Activated CD8-positive, alpha-beta memory T cell treated with anti-CD3 and anti-CD28 coated beads, Interleukin-2, amount 50 U/mL, for 48 hours (primary cell): ENCODE measurements at places on chromosomes 1 and 21.
A peak's percentile ranks its signal among the peaks of the same experiment; 100 is the strongest.

GRCh38 chr1:7292036-7292681 lies 478.9 kb upstream of the VAMP3 start:
- no peak for DNase-seq

GRCh38 chr1:237911911-237912310 lies 21.2 kb upstream of the ZP4 start:
- DNase-seq, result no peak

- DNase-seq, result no peak
Measured at GRCh38 chr1:41731516-41732030, 187.1 kb downstream of the HIVEP3 start.

DNA sequence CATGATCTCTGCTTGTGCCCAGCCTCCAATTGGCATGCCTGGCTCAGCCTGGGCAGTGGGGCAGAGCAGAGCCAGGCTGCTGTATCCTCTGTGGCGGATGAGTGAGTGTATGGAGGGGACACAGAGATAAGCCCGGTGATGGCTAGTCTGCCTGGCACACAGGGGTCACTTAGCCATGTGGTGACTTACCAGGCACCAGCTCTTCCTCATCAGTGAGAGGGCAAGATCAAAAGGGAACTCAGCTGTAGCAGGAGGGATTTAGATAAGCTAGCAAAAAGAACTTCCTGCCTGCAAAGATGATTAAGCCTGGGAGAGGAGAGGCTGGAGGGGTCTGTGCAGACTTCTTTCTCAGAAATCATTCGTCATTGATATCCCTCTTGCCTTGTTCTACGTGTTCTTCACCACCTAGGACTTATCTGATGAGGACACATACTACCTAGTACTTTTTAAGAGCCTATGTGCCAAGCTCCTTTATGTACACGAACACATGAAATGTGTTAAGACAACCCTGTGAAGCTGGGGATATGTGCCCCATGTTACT lies 7.9 kb downstream of the KIF21B start:
- no peak for DNase-seq

DNA sequence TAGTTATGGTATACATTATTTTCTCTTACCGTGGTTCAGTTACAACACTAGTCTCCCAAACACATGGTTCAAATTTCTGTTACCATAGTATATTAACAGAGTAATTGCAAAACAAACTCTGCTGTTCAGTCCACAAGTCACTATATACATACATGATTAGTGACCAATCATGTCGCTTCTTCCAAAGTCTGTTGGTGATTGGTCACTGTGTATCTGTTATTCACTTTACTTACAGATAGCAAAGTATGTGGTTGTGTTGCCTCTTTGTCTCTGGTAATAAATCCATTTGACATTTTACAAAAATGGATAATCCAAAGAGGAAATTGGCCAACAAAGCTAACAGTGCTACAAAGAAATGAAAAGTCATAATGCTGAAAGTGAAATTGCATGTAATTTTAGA lies 107.2 kb downstream of the RABGAP1L start:
- no peak for DNase-seq

GRCh38 chr1:67355745-67356424 lies 48.2 kb downstream of the IL12RB2 start:
- no peak for DNase-seq

DNA sequence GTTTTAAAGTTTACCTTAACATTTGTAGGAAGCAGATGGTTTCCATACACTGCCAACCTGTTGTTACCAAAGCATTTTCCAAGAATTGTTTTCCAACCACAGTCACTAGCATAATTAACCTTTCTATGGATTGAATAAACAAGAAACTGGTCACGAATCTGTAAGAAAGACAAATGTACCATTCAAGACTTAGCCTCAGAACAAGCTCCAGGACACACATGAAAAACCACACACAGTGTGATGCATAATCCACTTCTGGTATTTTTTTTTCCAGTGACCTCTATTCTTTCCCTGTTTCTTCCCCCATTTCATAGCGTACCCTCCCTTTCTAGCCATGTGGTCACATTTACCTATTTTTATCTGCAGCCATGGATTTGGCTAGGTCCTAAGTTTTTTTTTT lies 29.6 kb upstream of the C1orf87 start:
- no peak for DNase-seq

- no peak for DNase-seq
Measured at GRCh38 chr1:229221106-229222019, 49.5 kb upstream of the RAB4A start.

DNA sequence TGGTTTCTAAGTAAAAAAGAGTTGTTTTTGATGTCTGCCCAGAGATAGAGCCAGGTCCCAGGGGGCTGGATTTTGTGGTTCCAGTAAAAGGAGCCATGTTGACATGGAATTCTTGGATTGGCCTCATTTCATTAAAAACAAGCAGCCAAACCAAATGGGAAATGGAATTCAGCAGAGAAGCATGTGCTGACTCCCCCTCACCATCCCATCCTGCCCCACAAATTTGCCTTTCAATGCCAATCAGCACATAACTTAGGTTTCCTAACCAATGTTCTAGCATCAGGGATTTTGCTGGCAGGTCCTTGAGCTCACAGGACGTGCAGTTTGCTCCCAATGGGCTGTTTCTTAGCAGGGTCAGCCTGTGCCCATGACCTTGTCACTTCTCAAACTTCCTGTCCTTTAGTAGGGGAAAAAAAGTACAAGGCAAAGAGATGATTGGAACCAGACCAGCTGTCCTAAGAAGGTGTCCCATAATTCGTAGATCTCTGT lies 101.5 kb upstream of the GADD45A start:
- DNase-seq, result no peak

GRCh38 chr21:42159560-42160110 lies 59.3 kb upstream of the ABCG1 start:
- peak; percentile 50 for DNase-seq

- no peak for DNase-seq
Measured at GRCh38 chr1:65235867-65236805, 73.2 kb upstream of the DNAJC6 start.

DNA sequence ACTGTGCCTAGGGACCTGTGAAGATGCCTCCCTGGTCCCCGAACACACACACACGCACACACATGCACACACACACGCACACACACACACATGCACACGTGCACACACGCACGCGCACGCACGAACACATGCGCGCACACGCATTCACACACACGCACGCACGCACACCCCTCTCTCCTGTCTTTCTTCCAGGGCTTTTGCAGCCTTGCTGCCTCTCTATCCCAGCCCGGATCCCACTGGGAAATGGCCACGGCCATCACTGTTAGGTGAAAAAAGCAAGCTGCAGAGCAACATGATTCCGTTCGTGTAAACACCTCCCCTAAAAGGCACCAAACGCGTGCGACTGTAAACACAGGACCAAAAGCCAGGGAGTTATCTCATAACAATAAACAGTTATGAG lies 39.7 kb downstream of the NKAIN1 start:
- DNase-seq, result no peak

DNA sequence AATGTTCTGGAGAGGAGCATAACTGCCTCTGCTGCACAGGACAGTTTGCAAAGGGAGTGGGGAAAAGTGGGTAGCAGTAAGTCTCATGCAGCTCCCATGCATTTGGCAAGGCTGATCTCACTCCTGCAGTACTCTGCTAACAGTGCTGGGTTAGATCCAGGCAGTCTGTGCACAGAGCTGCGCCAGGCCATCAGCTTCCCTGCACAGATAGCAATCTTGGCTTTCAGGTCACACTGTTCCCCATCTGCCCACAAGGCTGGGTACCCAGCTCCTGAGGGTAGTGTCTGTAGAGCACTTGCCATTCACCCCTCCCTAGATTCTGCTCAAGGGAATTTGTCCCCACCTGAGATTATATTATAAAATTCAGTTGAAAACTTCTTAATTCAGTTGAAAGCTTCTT lies 72.1 kb downstream of the SH3BGR start:
- DNase-seq, result no peak

DNA sequence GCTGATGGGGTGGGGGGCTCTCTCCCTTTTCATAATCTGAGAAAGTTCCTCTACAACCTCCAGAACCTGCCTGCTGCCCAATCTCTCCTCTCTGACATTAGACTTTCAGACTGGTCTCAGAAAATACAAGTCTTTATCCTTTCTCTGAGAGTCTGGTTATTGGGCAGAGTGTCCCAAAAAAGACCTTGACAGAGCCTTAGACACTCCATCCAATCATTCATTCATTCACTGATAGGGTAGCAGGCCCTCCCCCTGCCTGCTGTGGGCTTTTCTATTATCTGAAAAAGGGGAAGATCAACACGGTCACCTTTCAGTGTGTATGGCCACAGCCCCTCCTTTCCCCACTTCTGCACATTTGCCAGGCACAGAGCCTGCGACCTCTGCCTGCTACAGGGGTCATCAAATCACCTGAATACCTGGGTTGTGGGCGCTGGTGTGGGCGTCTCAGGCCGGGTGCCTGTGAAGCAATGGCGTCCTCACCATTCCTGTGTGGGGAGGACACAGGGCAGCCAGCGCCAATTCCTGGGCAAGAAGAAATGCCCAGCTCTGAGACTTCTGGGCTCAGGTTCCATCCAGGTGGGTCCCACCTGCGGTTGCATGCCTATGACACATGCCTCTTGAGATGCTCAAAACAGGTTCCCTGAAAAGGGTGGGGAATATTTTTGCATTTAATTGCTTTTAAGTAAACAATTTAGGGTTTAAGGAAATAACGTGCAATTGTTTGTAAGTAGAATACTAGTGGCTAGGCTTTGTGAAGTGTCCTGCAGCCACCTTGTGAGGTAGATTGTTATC lies 52.8 kb downstream of the ELK4 start:
- DNase-seq, result peak; percentile 22

DNA sequence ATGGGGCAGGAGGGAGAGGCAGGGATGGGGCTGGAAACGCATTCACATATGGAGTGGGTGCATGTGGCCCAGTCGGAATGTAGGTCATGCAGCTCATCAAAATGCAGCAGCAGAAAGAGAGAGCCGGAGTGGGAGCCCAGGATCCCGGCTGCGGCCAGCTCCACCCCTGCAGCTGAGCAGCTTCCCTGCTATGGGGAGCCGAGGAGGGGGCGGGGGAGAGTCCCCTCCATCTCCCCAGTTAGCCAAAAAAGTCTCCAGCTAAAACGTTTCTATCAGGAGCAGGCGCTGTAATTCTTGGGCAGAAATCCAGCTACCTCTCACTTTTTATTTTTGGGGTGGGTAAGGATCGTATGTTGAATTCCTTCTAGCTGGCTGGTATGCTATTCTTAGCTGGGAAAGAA lies 39.7 kb downstream of the MRPL37 start:
- DNase-seq, result no peak

GRCh38 chr1:97050506-97050905 lies 328.9 kb downstream of the PTBP2 start:
- no peak for DNase-seq

DNA sequence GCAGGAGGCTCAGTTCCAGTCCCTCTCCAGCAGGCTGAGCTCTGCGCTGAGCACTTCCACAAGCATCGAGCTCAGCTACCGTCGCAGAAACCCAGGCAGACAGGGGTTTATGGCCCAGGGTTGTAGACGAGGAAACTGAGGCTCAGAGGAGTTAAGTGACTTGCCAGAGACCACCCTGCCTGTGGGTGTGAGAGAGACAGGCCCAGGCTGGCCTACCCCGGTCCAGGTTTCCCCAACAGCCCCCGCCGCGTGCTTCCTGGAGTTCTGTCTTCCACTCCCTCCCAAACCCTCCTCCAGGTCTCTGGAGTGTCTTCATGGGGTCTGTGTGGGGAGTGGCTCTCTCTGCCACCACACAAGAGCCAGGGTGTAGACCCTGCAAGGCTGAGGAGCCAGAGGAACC lies 615.9 kb downstream of the PTPRU start:
- peak; percentile 15 for DNase-seq

- no peak for DNase-seq
Measured at GRCh38 chr1:30807318-30808066, 49.9 kb upstream of the LAPTM5 start.

DNA sequence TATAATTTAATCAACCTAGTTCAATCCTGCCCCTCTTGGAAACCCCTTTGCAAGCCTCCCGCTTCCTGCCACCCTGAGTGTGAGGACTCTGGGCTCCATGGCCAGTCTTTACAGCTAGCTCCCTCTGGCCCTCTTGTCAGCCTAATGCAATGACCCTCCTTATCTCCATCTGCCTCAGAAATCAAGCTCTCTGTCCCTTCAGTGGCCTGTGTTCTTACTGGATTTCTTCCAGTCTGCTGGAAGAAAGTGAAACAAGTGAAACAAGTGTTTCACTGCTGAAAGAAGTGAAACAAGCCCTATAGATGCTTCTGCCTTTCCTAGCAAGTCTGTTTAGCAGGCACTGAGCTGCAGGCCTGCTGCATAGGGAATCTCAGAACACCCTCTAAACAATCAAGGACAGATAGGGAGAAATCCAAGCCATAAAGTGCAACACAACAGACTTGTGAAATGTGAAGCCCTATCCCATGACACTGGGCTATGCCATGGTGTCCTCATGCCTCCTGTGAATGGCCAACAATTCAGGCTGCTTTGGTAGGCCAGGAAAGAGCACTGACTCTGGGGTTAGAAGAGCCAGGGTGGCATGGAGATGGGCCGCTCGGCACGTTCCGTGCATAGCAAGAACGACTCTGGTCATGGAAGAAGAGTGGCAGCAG lies 55.9 kb downstream of the FAM163A start:
- no peak for DNase-seq

- DNase-seq, result no peak
Measured at GRCh38 chr1:40563266-40563665, 31.8 kb downstream of the ZNF684 start.

GRCh38 chr1:102110586-102110985 lies 113.9 kb upstream of the OLFM3 start:
- no peak for DNase-seq

GRCh38 chr1:183262628-183263200 lies 76.7 kb downstream of the LAMC2 start:
- no peak for DNase-seq

DNA sequence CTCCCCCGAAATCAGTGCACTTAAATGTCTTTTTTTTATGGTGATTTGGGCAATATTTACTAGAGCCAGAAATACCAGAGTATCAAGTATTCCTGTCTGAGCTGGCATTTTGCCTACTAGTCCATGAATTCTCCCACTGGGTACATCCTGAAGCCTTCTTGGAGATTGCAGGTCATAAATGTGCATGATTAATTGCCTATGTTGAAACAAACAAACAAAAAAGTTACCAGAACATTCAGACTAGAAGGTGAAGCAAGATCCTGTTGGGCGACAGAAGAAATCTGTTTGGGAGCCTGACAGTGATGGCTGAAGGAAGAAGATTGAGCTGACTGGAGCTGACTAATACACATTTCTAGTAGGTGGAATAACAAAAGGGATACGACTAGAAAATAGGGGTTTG lies 127.4 kb upstream of the NRIP1 start:
- no peak for DNase-seq

GRCh38 chr1:20930427-20930826 lies 143.3 kb upstream of the HP1BP3 start:
- DNase-seq, result no peak

DNA sequence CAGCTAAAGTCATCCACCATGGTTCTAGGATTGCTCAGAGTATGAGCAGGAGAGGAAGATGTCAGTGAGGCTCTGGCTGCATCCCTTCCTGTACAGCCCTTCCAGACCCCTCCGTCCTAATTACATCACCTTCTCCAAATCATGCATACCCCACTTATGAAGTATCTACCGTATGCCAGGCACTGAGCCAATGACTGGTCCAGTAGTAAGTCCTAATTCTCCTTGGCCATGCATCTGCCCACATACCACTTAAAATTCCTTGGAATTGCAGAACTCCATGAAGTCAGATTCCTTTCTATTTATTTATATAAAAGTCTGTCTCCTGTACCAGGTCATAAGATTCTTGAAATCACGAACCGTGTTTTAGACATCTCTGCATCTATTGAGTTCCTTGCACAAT lies 106.1 kb downstream of the SEC16B start:
- no peak for DNase-seq

- no peak for DNase-seq
Measured at GRCh38 chr1:48450505-48450904, 21.5 kb downstream of the SPATA6 start.
